ENCODE measurements at places on chromosomes 4 and X.
A peak's percentile ranks its signal among the peaks of the same experiment; 100 is the strongest.

DNA sequence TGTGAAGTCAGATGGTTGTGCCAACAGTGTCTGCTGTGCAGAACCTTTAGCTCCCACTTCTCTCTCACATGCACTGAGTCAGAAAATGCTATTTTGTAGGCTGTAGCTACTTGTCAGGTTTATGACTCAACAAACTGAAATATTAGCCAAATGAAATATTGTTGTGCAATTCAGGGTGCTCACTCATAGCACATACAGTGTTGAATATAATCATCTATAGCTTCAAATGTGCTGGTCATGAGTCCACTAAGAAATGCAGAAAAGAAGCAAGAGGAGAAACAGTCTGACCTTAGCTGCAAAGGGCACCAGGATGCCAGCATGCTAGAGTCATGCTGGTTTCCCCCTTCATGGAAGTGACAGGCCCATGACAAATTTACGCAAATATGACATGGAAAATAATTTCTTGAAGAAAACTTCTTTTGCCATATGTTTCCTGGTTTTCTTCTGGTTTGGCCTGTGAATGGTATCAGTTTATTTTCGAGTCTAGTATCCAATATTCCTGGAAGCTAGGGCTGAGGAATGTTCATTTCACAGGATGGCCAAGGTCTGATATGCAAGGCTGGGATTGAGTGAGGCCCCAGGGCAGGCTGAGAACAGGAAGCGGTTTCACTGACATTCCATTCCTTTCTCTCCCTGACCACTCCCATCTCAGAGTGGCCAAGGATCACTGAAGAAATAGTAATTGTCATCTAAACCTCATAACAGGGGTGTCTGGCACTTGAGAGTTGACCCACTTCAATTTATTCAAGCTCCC lies 10.3 kb upstream of the CXCL2 start:
- ATAC-seq = peak; percentile 25

DNA sequence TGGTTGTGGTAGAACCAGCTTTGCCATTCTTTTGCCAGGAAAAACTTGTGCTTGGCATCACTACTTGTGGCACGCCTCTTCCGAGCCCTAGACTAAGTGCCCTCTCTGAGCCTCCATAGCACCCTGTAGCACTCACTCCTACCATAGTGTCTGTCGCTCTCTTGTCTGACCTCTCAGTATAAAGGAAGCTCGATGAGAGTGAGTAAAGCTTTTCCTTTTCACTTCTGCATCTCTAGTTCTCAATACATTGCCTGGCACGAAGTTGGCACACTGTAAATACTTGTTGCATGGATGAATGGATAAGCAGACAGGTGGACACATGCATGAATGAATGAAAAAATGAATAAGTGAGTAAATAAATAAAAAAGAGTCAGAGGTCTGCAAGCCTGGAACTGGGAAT lies 48.3 kb downstream of the TLR10 start:
- no peak for ATAC-seq

DNA sequence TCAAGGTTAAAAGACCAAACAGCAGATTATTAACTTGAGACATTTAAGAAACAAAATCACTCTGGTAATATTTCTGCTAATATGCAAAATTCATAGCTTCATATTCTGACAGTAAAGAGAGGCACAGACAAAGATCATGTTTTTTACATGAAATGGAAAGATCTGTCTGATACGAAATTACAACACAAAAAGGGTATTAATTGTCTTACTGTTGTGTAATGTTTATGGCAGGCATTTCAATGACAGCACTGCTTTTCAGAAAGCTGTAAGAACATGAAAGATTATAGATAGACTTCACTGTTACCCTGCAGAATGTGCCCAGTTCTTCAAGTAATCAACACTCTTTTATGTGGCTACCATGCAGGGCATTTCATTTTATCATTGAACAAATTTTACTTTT lies 15.4 kb downstream of the DCHS2 start:
- no peak for ATAC-seq

GRCh38 chr4:84496706-84497503 lies 2.2 kb downstream of the NKX6-1 start:
- no peak for ATAC-seq

DNA sequence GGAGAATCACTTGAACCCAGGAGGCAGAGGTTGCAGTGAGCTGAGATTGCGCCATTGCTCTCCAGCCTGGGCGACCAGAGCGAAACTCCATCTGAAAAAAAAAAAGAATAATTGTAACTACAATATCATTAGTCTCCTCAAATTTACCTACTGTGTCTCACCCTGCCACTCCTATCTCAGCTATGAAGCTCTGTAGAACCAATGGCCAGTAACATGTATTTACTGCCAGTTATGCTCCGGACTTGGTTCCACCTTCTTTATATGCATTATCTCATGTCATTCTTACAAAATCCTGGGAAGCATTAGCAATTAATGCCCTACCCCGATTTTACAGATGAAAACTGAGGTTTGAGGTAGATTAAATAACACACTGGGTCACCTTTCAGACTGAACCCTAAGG lies 7.0 kb upstream of the FAT1 start:
- ATAC-seq = no peak

GRCh38 chr4:83240379-83240875 lies 44.2 kb downstream of the COQ2 start:
- no peak for ATAC-seq

DNA sequence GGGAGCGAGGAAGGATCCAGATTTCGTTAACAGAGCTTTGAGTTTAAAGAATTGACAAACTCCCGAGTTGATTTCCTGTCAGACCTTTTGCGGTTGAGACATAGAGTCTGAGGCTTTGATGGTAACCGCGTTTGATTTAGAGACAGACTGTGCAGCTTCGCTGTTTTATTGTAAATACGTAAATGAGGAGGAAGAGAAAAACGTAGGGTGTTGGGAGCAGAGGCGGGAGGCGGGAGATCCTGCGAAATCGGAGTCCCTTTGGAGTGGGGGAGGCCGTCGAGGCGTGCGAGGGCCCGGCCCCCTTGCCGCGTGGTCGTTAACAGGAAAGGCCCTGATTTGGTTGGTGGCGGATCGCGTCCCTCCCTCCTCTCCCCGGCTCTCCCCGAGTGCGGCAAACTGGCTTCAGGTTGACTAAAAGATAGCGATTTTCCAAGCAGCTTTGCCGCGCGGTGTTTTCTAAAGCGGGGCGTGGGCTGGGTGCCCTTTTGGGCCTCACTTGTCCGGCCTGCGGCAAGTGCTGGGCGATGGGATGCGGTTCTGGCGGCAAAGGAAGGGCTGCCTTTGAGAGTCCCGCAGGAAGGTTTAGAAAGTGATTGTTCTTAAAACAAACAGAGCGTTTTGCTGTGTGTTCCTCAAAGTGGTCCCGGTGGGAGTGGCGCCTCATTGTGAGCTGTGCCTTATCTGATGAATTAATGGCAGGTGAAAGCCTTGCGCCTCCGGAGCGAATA lies 857 bp downstream of the SCML1 start:
- no peak for ATAC-seq

All from activated CD4-positive, CD25-positive, alpha-beta regulatory T cell treated with anti-CD3 and anti-CD28 coated beads, Interleukin-2, amount 50 U/mL, for 24 hours (primary cell).